ENCODE measurements at places on chromosomes 6 and 20.

GRCh38 chr20:61757-62156, 25.7 kb upstream of the DEFB125 start:
- DNase-seq, result no peak

- peak; percentile 73 for DNase-seq
Measured at GRCh38 chr6:337805-338368, 45.6 kb downstream of the DUSP22 start.

GRCh38 chr20:18794428-18794787, 19.2 kb upstream of the SCP2D1 start:
- no peak for DNase-seq

GRCh38 chr6:159533568-159533967, 159.5 kb downstream of the SOD2 start:
- no peak for DNase-seq

DNA sequence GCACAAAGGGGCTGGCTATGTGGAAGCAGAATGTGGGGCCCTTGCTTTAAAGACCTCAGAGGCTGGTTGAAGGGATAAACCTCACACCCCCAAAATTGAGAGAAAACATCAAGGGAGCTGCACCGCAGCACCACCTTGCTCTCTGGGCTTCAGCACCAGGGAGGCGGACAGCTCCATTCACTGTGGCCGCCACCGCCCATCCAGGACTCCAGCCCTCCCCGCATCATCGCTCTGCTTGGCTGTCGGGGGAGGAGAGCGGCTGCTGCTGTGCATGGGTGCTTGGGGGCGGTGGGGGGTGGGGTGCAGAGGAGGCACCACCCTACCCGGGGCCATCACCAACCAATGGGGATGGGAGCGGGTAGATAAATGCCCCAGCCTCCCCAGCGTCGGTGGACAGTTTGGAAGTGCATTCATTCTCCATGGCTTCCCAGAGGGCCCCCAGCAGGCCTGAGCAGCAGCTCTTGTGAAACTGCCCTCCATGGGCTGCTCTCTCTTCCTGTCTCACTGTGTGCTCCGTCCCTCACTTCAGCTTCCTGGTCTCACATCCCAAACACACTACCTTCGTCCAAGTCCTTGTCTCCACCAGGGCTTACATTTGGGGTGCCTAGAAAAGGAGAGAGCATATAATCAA, 75.7 kb upstream of the BHLHE23 start:
- peak; percentile 36 for DNase-seq

Data from KBM-7 (cell line).